ENCODE measurements at places on chromosomes 3 and 15.

GRCh38 chr3:47578119-47578632, 489 bp downstream of the CSPG5 start:
- no peak for DNase-seq

DNA sequence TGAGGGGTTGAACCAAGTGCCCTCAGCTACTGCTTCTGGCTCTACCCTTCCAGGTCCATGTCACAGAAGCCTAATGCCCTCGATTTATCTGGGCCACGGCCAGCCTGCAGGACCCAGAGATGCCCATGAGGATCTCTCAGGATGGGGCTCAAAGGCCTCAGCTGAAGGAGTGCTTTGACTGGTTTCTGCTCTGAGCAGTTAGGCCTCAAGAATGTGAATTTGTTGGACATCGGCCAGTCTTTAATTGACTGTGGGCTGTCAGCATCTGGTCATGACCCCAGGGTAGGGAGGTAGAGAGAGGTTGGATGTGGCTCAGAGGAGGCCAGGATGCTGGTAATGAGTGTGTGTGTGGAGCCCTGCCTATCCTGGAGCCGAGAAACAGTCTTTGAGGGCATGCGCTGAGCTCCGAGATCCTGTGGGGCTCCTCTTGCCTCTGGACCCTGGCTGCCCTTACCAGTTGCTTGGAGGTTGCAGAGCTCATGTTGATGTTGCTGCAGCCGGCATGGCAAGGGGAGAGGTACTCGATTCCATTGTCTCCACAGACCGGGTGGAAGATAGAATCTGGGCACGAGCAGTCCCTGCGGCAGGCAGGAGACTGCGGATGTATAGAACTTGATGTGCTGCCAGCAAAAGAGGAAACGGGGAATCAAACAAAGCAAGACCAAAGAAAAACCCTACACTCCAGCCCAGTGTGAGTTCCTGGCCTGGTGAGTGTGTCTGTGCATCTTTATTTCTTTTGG, 49.1 kb upstream of the RAB6B start:
- DNase-seq: peak; percentile 90

- DNase-seq: no peak
Observed at GRCh38 chr15:76310475-76311099, 682 bp downstream of the ETFA start.

DNA sequence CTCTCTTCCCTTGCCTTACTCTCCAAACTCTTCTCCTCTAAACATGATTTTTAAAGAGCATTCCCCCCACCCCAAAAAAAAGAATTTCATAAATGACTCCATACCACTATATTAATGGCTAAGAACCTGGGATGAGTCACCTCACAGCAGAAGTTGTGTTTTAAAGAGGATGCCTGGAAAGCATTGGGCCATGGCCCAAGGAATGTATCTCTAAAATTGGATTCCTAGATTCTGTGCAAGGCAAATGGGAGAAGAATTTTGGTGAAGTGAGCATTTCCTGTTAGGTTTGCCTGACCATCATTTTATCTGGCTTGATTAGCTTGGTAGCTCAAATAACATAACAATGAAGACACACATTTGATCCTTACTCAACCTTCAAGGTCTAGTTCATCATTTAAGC, 251.4 kb downstream of the NR1D2 start:
- peak; percentile 61 for DNase-seq

DNA sequence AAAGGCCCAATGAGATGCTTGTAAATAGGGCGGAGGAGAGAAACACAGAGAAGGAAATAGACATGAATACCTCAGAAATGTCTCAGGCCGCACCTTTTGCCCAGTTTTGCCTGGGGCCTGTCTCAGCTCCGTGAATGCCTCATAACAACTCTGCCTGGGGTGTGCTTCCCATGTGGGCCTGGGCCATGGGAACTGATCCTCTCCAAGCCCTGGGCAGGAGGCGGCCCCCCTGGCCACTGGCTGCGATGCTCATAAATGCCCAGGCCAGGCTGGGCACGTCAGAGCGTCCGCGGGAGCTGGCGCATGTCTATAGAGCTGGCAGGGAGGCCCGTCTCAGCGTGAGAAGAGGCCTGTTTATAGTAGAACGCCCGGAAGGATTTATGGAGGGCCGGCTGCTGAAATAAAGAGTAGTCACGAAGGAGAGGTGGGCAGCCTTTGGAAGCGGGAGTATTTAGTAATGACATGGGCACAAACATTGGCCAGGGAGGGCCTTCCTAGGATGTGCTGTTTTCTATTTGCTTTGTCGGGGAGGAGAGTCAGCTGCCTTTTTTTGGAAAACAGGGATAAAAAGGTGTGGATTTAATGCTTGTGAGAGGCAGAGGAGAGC, 85.9 kb upstream of the IGF1R start:
- DNase-seq: no peak

DNA sequence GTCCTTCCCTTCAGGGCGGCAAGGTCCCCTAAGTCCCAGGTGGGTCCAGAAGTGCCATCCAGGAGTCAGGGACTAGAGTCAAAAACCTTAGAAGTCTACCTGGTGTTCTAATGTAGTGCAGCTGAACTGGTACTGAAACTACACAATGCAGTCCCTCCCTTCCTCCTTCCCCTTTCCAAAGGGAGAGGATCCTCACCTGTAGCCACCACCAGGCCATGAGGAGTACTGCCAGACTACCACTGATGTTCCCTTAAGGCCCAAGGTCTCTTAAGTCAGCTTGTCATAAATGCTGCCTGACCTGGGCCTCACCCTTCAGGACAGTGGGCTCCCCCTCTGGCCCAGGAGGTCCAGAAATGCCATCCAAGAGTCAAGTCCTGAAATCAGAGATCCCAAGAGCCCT, 98.9 kb downstream of the ULK4 start:
- DNase-seq: no peak

- peak; percentile 78 for DNase-seq
Observed at GRCh38 chr15:44394062-44394461, 33.4 kb upstream of the CTDSPL2 start.

DNA sequence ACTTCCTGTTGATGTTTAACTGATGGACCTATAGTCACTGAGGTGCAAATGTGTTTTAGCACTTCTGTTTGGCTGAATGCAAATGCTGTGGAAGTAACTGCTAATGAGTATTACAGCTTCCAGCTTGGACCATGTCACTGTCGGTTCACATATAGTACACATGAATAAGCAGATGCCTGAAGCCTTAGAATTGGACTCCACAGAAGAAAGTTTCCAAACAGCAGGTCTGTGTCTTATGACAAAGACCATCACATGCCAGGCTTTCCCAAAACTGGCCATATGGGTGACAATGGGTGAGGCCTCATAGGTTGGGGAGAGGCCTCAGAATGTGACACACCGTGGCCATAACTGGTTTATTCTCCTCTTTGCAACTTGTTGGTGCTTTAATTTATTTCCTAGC, 241.8 kb downstream of the WNT5A start:
- no peak for DNase-seq

DNA sequence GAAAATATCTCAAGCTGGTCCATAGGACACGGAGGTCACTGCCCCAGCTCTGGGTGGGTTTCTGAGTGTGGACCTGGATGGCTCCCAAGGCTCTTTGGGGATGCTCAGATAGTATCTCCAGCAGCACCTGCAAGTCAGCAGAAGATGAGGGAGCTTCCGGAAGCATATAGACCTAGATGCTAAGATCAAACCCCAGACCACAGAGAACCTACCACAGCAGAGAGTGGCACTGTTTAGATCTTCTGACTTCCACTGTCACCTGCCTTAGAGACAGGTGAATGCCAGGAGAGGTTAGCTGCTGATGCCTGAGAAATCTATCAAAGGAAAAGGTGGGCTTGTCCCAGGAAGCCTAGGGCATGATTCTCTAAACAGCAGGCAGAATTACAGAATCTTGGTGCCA, 105.7 kb upstream of the TRPM1 start:
- no peak for DNase-seq

DNA sequence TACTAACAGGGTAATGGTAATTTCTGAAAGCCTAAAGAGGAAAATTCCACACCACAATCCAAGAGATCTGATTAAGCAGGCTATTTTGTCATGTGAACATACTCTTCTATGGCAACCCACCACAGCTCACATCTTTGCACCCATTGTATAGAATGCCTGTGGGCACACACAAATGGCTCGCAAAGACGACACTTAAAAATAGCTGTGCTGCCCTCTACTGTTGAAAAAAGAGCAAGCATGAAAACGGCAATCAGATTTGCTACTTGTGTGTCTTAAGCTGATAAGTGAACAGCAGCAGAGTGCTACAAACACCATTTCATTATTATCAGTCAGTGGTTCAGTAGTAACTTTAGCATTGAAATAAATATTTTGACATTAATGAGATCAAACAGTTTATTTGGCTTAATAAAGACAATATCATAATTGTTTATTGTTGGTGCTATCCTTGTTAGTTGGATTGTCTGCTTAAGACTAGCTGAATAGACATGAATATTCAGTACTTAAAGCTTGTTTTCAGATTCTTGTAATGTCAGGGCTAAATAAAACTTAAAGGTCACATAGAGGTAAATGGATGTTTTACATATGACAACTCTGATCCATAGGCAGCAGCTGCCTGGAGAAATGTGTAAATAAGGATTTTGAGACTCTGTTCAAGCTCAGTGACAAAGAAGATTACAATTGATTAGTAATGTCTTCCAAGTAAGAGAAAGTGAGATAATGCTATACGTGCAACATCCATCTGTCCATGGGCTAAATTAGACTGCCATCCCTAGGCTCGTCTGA, 199.1 kb downstream of the LRRN1 start:
- DNase-seq: peak; percentile 31

DNA sequence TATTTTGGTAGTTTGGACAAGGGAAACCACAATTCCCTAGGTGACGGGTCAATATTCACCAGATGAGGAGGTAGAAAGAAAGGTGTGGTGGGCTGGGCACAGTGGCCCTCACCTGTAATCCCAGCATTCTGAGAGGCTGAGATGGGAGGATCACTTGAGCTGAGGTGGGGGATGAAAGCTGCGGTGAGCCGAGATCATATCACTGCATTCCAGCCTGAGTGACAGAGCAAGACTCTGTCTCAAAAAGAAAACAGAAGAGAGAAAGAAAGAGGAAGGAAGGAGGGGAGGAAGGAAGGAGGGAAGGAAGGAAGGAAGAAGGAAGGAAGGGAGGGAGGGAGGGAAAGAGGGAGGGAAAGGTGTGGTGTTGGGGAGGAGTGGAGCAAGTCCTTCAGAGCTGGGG, 56.1 kb upstream of the RNF7 start:
- no peak for DNase-seq

DNA sequence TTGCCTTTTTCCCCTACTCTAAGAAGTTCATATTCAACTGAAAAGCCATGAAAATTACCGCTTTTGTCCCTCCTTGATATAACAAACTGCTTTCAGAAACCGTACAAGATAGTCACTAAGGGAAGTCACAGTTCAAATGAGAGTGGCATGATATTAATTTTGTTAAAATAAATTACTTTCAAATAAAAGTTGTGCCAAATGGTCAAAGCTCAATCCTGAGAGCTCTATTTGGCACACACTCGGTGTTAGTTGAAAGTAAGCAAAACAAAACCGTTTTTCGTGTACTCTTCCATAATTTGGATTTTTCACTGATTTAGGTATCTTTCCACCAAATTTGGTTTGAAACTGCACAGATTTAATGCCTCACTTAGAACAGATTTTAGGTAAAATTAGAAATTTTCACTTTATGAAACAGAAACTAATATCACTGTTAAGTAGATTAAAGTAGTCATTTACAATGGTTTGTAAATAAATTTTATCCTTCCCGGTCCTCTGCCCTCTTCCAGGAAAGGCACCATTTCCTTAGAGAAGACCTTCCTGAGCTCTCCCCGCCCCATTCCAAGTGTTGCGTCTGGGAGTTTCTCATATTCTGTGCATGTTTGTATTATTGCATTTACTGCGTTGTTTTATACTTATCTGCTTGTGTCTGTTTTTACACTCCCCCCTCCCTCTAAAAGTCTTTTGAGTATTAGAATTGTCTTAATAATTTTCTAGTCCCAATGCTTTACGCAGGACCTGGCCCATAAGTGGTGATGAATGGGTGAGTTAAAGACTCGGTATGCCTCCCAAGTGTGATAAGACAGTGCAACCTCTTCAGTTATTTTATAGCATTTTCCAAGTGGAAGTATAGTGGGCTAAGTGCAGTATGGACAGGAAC, 853 bp downstream of the TCAIM start:
- DNase-seq: no peak

DNA sequence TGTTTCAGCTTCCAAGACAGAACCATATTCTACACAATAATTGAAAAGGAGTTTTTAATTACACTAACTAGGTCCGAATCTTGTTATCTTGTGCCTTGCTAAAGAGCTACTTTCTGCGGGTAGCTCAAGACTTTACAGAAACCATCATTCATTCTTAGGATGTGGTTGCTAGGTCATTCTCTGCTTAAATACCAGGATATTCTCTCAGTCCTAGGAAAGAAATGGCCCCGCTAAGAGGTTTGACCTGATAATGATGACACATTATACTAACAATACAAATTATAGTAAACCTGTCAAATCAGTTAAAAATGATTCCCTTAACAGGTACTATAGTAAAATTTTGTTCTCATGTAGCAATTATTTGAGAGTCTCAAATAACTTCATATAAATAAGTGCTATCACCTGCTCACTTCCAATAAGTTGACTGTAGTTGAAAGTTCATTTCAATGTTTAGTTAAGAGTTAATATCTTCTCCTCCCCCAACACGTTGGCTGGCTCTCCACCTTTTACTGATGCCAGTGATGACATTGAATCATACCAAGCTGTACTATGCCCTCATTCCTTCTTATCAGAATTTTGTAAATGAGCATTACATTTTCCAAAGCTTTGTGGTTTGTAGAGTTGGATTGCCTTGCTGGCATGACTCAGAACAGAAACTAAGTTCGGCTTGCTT, 3.6 kb upstream of the C3orf85 start:
- DNase-seq: peak; percentile 49

DNA sequence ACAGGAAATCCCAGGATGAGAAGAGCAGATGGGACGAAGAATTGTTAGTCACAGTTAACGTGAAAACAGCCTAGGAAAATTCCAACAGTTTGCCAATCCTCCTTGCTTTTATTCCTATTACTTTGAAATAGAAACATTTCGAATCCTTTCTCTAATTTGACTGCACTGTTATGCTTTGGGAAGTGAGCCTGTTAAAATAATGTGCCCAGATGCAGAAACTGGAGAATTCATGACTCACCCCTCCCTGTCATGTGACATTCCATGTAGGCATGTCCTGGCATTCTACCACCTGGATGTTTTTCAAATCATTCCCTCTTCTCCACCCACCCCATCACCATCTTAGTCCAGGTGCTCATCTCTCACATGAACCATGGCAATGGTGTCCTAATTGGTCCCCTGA, 107.3 kb downstream of the MINAR1 start:
- no peak for DNase-seq

- DNase-seq: no peak
Observed at GRCh38 chr3:193911784-193912340, 224.1 kb upstream of the HES1 start.

- no peak for DNase-seq
Observed at GRCh38 chr3:134922866-134923265, 127.8 kb downstream of the EPHB1 start.

DNA sequence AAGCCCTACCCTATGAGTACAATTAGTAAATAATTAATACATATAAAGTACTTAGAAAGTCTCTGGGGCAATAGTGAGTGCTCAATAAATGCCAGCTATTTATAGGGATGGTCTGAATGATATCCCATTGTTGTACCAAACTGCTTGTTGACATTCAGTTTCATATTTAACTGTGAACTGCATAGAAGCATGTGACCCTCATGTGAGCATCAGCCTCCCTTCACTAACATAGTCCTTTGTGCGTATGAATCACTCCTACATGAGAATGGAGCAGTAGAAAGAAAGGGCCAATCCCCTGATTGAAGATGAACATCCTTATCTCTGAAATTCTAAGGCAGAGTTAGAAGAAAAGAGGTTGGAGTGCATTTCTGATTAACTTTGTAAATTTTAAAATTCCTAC, 68.7 kb upstream of the ATP10A start:
- DNase-seq: no peak
